ENCODE measurements at places on chromosomes 4 and X. TPM values are rescaled to one million over a fixed set of nuclear protein-coding genes. Genes with fewer than 3 reads are reported as not detected.
A peak's percentile ranks its signal among the peaks of the same experiment; 100 is the strongest.

DNA sequence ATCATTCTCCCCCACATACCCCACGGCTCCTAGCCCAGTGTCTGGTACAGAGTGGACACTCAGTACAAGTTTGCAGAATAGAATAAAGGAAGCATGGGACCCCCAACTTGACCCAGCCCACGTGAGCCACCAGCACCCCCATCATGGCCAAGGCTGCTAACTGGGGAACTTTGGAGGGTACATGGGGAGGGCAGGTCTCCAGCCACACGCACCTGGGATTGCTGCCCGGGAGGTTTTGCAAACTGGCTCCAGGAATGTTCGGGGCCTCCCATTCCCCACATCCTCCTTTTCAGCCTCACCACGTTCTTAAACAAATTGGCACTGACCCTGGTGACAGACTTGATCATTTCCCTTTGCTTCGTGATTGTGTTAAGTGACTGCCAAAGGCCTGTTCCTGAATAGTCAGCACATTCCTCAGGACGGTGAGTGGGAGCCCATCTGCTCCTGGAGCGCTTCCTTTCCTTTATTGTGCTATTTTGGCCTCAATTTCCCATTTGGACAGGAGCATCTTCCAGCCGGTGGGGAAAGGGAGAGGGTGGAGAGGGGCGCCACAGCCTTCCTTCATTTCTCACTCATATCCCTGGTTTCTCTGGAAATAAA lies 18.7 kb upstream of the XPNPEP2 start:
- DNase-seq = no peak

- DNase-seq = no peak
Observed at GRCh38 chr4:53380221-53380620, 2.8 kb downstream of the FIP1L1 start.

DNA sequence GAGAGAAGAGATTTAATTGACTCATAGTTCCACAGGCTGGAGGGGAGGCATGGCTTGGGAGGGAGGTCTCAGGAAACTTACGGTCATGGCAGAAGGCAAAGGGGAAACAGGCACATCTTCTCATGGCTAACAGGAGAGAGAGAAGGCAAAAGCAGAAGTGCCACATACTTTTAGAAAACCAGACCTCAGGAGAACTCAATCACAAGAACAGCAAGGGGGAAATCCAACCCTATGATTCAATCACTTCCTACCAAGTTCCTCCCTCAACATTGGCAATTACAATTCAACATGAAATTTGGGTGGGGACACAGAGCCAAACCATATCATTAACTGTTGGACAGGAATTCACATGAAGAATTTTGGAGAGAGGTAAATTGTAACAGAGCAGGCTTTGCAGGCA lies 485.3 kb upstream of the PITX2 start:
- no peak for DNase-seq

DNA sequence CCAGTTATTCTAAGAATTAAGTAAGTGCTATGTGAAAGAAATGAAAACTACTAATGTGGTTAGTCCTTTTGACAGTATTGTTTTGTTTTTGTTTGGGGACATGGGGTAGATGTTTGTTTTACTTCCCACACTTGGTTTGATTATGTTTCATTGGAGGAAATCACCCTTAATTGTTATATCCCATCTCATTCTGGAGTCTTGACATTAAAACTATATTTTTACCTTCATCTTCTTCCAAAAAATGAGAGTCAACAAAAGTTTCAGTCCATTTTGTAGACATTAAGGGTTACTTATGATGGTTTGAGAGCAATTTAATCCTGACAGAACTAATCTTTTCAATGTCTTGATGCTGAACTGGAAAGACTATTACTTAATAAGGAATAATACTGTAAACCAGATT lies 108.7 kb downstream of the GPC3 start:
- DNase-seq = no peak

GRCh38 chr4:7708981-7709380 lies 230.7 kb downstream of the AFAP1 start:
- DNase-seq = no peak

- no peak for DNase-seq
Observed at GRCh38 chr4:8262637-8263322, 6.8 kb upstream of the HTRA3 start.

DNA sequence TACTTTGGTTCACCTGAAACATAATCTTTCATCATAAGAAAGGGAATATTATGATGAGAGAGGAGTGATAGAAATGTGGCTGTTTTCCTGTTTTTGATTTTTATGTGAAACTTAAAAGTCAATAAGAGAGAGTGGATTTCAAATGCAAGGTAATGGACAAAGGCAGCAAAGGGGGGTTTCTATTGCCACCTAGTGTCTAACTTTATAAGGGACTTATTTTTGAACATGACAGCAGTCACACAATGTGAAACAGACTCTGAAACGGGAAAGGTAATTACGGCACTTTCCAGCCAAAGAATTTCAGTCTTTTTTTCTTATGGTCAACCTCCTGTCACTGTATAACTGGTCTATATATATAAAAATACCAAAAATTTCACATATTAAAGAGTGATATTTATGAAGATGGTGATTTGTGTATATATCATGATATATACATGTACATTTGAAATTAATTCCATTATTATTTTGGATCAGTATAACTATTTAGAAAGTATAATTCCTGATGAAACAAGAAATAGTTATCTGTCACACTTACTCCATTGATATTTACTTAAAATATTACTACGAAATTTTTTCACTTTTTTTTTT lies 127.1 kb downstream of the FBXO8 start:
- DNase-seq = no peak

DNA sequence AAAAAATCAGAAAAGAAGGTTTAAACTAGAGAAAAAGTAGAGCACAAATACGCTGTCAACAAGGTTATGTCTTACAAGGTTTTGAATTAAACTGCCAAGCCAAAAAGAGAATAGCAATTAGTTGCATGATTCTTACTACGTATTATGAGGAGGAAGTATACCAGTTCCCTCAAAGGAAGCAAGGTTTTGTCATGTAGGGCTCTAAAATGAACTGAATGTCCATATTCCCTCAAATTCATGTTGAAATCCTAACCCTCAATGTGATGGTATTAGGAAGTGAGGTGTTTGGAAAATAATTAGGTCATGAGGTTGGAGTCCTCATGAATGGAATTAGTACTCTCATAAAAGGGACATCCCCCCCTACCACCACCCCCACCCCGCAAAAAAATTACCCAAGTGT lies 201.0 kb downstream of the FBXW7 start:
- DNase-seq = no peak

DNA sequence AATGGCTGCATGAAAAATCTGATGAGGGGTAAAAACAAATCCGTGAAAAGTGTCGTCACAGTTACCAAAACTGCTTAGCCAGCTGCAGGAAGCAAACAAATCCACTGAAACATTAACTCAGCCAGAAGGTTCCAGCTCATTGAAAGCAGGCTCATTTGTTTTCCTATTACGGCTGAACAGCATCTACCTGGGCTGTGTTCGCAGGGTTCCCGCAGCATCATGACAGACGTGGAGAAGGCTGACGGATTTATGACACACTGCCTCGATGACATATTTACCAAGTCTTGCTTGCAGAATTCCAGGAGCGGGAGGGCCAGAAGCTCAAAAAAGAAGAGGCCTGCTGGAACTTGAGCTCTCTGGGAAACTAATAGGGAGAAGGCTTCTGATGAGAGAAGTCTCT lies 781.1 kb downstream of the RAB28 start:
- DNase-seq = no peak

DNA sequence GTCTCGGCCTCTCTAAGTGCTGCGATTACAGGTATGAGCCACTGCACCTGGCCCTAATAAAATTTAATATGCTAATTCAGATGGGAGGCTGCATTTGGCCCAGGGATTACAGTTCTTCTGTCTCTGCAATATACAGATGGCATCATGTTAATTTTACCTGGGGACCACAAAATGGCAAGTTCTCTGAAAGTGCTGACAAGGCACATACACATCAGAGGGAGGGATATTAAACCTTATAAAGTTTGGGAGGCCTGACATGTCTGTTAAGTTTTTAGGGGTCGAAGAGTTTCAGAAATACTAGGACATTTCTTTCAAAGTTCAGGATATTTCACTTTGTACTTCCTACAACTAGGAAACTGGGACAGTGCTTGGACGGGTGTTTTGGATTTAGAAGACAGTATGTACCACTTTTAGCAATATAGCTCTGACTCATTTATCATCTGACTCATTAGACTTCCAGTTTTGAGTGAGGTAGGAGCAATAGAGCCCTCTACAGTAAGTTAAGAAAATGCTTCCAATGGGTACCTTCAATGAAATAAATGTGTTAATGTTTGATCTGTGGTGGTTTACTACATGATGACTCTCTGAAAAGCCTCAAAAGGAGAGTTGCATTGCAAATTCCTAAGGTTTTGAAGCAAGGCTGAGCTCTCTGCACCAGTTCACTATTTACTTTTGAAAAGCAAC lies 981.0 kb upstream of the HS3ST1 start:
- peak; percentile 88 for DNase-seq

- no peak for DNase-seq
Observed at GRCh38 chrX:49064735-49065134, 5.9 kb downstream of the CCDC120 start.

- DNase-seq = no peak
Observed at GRCh38 chr4:12118651-12119213, 690.0 kb upstream of the HS3ST1 start.

GRCh38 chr4:147780137-147780777 lies 48.4 kb downstream of the ARHGAP10 start:
- no peak for DNase-seq

DNA sequence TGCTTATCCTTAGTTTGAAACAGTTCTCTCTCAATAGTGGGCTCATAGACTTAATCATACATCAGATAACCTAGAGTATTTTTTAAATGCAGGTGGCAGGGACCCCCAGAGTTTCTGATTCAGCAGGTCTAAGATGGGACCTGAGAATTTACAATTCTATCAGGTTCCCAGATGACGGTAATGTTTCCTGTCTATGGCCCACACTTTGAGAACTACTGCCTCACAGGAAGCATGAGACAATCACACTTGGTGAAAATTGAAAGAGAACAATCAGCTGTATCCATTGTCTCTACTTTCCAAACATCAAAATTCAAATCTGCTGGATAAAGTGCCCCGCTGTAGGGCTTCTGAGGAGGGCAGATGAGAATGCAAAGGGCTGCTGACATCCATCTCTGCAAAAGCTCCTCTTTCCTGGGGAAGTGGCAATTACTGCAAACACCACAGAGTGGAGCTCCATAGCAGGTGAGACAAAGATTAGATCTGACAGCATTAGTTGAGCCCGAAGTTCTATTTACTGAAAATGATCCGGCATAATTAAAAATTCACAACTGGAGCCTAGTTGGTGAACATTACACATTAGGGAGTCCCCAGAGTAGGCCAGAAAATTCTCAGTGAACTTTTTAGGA lies 187.8 kb upstream of the MBNL3 start:
- DNase-seq = no peak

DNA sequence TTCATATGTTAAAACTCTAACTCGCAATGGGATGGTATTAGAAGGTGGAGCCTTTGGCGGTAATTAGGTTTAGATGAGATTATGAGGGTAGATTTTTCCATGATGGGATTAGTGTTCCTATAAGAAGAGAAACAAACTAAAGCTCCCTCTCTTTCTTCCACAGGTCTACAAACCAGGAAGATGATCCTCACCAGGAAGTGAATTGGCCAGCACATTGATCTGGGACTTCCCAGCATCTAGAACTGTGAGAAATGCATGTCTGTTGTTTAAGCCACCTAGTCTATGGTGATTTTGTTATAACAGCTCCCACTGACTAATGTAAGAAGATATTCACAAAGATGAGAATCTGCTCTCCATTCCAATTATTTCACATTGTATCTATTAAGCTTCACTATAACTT lies 2266.9 kb downstream of the PCDH7 start:
- DNase-seq = no peak

- no peak for DNase-seq
Observed at GRCh38 chrX:72081605-72082320, 50.0 kb downstream of the RTL5 start.

GRCh38 chr4:156251373-156252065 lies 297.9 kb upstream of the CTSO start:
- DNase-seq = no peak

DNA sequence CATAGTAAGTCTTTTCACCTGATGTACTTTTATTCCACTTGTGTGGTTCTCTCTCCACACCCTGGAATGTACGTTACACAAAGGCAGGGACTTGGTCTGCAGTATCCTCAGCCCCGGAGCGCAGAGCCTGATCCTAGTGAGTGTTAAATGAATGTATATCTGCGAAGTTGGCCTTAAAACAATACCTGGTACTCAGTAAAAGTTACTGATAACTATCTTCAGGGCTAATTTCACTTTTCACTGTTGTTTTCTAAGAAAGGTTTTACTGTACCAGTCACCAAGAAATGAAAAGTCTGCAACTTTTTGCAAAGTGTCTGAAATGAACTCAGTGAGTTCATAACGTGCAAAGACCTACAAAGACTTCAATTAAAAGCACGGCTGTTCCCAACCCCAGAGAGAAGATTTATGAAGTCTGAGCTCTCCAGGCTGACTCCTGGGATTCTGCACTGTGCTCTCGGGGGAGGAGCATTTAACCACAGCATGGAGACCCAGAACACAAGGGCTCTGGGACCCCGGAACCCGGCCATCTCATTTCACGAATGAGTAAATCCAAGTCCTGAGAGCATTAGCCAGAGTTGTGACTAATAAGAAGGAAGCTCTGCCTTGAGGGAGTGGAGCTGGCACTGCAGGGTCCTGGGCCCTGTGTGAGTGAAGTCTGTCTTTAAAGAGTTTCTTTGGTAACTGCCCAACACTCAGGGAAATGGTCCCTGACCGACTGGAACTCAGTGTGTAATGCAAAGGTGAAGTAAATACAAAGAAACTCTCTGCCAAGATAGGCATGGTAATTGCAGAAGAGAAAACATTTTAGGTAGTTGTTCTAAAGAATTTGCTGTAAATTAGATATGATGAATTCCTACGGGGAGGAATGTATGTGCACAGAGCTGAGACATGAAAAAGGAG lies 165.8 kb downstream of the NSUN7 start:
- DNase-seq = peak; percentile 91

- no peak for DNase-seq
Observed at GRCh38 chr4:99504804-99505502, 5.9 kb upstream of the C4orf17 start.

DNA sequence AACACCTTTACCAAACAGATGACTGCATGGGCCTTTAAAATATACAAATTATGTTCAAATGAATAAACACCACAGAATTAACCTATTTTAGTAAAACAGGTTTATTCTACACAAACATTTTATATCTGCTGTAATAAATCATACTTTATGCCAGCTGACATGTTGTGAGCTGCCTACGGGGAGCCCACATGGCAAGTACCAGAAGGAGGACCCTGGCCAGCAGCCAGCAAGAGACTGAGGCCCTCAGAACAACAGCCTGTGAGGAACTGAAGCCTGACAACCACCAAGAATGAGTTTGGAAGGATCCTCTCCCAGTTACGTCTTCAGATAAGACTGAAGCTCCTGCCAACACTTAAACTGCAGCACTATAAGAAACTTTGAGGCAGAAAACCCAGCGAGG lies 377.0 kb downstream of the PDGFC start:
- DNase-seq = no peak

SORCS2 gene
- total RNA-seq = 1.4 TPM

ELMOD2 gene
- total RNA-seq = 60.5 TPM

GABRE gene
- total RNA-seq = 0.21 TPM

CITED1 gene
- total RNA-seq = not detected

Data from kidney epithelial cell (primary cell).